ENCODE measurements at places on chromosomes 11 and 22. TPM values are rescaled to one million over a fixed set of nuclear protein-coding genes. Genes with fewer than 3 reads are reported as not detected.

The OPCML gene
- total RNA-seq: not detected

The OR5I1 gene
- not detected for total RNA-seq

The TMEM121B gene
- total RNA-seq: 0.16 TPM

The SLC22A25 gene
- not detected for total RNA-seq

The CEND1 gene
- total RNA-seq: 2.5 TPM

The XNDC1N gene
- 3.4 TPM for total RNA-seq

The CHADL gene
- not detected for total RNA-seq

The CD3D gene
- not detected for total RNA-seq

The TMPRSS5 gene
- 0.08 TPM for total RNA-seq

The MPEG1 gene
- not detected for total RNA-seq

The PANX2 gene
- total RNA-seq: 4.6 TPM

The MYBPC3 gene
- 0.07 TPM for total RNA-seq

The FAM180B gene
- not detected for total RNA-seq

The SLC5A4 gene
- total RNA-seq: not detected

The INS gene
- not detected for total RNA-seq

The OR6T1 gene
- not detected for total RNA-seq

The FOLR1 gene
- 0.13 TPM for total RNA-seq

The KRTAP5-2 gene
- not detected for total RNA-seq

The RAC2 gene
- total RNA-seq: 0.22 TPM

The SELENOM gene
- total RNA-seq: 71.1 TPM

The KIAA0930 gene
- total RNA-seq: 94.9 TPM

The C11orf54 gene
- total RNA-seq: 10.5 TPM

The C11orf52 gene
- total RNA-seq: not detected

The ATXN10 gene
- 87.5 TPM for total RNA-seq

The NXPE4 gene
- total RNA-seq: not detected

The NCR3LG1 gene
- total RNA-seq: 1.7 TPM

The CD3G gene
- total RNA-seq: not detected

The CLDN5 gene
- not detected for total RNA-seq

The ACR gene
- total RNA-seq: not detected

The DDX25 gene
- not detected for total RNA-seq

The RAB39A gene
- total RNA-seq: 0.66 TPM

The NLRP14 gene
- total RNA-seq: not detected

The KIF18A gene
- 15.5 TPM for total RNA-seq

The CFAP300 gene
- total RNA-seq: 6.9 TPM

The GRK3 gene
- total RNA-seq: 3.6 TPM

The DDIAS gene
- 18.5 TPM for total RNA-seq

The LRRC55 gene
- not detected for total RNA-seq

The KLHDC7B gene
- total RNA-seq: 0.03 TPM

The SLC1A2 gene
- 0.06 TPM for total RNA-seq

The SERGEF gene
- 17.0 TPM for total RNA-seq

The HTR3A gene
- total RNA-seq: not detected

The CYTH4 gene
- 1.0 TPM for total RNA-seq

The DNHD1 gene
- total RNA-seq: 3.5 TPM

The PACSIN3 gene
- total RNA-seq: 31.9 TPM

The OR11H1 gene
- not detected for total RNA-seq

The C11orf68 gene
- 61.3 TPM for total RNA-seq

The RCOR2 gene
- 1.3 TPM for total RNA-seq

The OR2AT4 gene
- total RNA-seq: not detected

All from A549 treated with CORT108297 at 1 μM for 4 hours (cell line).